ENCODE measurements at places on chromosomes 3 and 15.

- DNase-seq = no peak
Observed at GRCh38 chr15:45660231-45660979, 25.6 kb downstream of the SQOR start.

DNA sequence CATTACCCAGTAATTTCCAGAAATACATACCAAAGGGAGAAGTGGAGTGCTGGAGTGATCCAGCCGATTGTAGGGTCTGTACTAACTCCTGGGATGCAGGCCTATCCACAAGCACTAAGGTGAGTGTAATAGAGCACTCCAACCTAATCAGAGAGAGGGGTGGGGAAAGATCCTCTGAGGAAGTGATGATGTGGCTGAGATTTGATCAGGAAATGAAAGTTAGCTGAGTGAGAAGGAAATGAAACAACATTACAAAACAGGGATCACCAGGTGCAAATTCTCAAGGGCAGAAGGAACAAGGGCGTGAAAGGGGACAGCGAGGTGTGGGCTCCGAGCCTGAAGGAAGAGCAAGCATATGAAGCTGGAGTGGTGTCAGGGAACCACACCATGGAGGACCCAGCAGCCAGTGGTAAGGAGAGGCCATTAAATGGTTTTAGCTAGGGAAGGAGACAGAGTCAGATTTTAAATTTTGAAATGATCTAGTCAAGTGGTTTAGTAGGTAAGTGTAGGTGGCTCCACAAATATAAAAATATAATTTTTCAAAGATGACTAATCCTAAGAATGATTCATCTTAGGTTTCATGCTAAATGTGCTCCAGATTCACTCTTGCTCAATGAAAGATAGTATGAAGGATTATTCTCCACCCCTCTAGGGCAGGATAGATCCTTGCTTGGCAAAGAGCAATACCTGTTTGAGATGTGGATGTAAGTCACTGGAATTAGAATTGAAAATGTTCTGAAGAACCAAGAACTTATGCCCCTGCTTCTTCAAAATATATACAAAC lies 348.7 kb downstream of the TBL1XR1 start:
- DNase-seq = no peak

DNA sequence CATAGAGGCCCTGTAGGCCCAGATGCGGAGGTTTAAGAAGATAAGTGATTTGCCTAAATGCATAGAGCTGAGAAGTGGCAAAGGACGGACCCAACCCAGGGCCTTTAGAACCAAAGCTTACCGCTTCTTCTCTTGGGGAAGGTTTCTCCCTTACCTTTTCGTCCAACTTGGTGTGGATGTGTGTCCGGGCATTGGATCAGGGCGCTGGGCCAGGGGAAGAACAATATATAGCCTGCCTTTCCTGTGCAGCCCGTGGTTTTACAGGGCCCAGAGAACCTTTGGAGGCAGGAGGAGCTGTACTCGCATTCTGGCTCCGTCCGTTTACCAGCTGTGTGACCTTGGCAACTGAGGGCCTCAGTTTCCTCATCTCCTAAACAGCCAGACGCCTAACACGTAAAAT lies 686 bp upstream of the P3H2 start:
- DNase-seq = no peak

GRCh38 chr15:59384507-59384906 lies 11.8 kb upstream of the MYO1E start:
- no peak for DNase-seq

- DNase-seq = no peak
Observed at GRCh38 chr3:57696801-57697321, 4.0 kb upstream of the DENND6A start.

GRCh38 chr15:68674975-68675374 lies 96.2 kb downstream of the CORO2B start:
- peak; percentile 77 for DNase-seq

DNA sequence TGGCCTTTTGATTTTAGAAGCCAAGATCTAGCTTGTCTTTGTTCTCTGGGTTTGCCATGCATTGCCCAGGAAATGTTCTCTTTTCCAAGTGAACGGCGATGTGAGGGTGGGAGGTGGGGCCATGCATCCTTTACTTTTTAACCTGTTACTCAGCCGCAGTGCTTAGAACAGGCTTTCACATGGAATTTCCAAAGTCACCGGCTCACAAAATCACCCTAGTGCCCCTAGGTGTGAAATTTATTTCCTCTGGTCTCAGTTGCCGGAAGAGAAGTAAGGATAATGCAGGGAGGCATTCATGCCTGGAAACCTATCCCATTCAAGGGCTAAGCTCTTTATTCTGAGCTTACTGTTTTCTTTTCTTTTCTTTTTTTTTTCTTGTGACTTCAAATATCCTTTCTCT lies 93.2 kb downstream of the CACNA2D3 start:
- DNase-seq = no peak

DNA sequence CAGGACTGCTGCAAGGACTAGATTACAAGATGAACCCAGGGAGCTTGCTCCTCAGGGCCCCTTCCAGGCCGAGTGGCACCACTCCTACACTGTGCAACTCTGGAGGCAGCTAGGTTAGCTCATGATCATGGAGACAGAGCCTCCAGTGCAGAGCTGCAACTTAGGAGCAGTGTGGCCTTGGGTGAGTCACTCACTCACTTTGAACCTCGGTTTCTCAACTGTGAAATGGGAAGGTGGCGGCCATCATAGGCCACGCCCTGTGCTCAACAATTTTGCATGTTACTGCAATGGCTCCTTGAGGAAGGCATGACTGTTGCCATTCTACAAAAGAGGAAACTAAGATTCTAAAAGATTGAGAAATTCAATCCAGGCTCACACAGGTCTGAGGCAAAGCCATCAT lies 11.2 kb upstream of the CXCR6 start:
- DNase-seq = no peak

DNA sequence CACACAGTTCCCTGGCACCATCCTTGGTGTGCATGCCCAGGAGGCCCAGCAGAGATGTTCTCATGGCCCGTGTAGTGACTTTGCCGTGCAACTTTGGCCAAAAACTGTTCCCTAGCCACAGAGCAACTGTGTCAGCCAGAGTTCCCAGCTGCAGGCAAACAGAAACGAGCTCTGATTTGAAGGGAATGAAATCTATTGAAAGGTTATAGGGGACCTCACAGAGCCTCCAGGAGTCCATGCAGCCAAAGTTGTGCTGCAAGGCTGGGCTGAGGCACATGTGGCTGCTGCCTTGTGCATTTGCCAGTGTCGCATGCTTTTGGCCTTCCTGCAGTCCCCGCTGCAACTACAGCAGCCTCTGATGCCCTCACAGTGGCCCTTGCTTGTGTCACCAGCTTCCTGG lies 70.5 kb downstream of the PLXNA1 start:
- no peak for DNase-seq

DNA sequence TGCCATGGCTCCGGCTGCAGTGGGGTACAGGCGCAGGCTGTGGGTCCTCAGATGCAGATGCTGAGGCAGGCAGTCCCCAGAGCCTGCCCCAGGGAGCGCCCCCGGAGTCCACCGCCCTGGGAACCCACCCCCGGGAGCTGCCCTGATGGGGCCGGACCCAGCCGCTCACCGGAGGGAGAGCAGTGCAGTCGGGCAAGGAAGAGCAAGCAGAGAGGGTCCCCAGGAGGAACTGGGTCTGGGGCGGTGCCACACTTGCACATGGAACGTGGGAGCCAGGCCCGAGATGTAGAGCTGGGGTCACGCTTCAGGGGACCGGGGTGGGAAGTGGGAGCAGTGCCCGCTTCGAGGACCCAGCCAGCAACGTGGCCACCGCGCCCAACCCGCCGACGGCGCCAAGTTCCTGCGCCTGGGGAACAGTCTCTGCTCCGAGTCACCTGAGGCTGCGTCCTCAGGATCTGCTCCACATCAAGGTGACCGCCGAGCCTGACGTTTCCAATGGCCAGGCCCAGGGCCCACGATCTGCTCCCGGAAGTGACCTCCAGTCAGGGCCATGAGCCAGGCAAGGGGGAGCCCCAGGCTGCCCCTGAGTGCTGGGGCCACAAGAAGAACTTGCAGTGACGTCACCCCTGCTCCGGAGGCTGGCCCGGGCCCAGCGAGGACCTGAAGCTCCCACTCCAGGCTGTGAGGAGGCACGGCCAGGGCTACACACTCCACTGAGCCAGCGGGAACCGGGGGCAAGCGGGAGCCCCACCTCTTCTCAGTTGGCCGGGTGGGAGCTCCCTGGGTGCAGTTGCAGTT lies 27.0 kb upstream of the TFG start:
- no peak for DNase-seq
